ENCODE measurements at places on chromosomes 4 and X.

DNA sequence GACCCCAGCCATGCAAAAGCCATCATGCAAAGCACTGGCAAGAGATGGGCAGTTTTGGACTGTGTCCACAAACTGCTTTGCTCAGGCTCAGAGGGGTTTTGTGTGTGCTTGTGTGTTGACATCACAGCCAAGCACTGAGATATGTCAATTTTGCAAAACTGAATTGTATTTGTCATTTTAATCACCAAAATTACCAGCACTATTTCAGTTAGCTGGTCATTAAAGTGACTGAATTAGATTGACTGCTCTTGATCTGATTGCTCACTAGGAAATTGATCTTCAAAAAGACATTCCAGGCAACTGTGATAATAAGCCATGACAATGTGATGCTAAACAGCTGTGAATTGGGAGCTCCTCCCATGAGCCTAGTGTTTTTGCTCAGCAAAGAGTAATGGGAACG is 337.3 kb upstream of the GNPDA2 start:
- no peak for DNase-seq

DNA sequence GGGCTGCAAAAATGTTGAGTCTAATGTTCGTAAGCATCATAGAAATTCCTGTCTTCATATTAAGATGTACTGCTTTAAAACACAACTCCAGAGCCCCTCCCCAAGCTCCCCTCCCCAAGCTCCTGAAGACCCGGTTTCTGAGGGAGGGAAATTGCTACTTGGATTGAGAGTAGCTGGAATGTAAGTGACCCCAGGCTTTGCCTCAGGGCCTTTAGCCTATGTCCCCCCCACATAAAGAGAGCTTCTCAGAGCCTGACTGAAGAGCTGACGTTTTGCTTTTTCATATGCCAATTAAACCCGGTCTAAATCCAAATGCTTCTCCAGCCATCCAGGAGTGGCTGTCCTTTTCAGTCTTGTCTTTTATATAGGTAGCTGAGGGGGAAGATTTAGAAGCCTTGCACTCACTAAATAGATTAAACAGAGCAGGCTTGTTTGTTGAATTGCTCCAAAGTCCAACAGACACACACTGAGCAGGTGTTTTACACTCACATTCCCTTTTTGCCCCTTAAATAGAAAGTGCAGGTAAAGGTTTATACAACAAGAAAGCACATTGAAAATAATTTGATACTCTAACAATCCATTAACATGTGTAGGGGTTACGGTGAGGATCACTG is 19.6 kb downstream of the ARX start:
- no peak for DNase-seq

DNA sequence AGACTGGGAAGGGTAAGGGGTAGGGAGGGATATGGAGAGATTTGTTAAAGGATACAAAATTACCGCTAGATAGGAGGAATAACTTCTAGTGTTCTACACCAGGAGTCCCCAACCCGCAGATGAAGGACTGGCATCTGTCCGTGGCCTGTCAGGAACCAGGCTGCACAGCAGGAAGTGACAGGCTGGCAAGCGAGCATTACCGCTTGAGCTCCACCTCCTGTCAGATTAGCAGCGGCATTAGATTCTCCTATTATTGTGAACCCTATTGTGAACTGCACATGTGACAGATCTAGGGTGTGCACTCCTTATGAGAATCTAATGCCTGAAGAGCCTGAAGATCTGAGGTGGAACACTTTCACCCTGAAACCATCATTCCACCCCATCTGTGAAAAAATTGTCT is 27.9 kb upstream of the BBS7 start:
- DNase-seq, result no peak

GRCh38 chr4:10183462-10183861 is 66.9 kb upstream of the WDR1 start:
- DNase-seq, result no peak

GRCh38 chrX:106649523-106650428 is 38.0 kb downstream of the RADX start:
- DNase-seq, result no peak

- DNase-seq, result no peak
Observed at GRCh38 chr4:43765514-43765913, 683.1 kb downstream of the KCTD8 start.

GRCh38 chrX:70043685-70044084 is 6.1 kb downstream of the AWAT2 start:
- DNase-seq, result no peak

DNA sequence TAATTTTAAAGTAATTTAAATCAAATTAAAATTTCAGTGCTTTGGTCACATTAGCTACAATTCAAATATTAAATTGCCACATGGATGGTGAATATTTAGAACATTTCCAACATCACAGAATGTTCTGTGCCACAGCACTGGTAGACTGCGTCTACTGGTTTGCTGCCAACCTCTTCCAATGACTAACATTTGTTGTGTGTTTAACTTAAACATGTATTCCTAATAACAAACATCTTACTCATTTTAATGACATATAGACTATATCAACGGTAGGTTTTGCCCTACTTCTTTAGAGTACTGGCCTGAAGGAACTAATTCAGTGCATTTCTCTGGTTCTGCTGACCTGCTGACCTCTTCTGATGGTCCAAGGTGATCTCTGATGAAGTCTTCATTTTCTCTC is 157.6 kb downstream of the DCK start:
- no peak for DNase-seq

DNA sequence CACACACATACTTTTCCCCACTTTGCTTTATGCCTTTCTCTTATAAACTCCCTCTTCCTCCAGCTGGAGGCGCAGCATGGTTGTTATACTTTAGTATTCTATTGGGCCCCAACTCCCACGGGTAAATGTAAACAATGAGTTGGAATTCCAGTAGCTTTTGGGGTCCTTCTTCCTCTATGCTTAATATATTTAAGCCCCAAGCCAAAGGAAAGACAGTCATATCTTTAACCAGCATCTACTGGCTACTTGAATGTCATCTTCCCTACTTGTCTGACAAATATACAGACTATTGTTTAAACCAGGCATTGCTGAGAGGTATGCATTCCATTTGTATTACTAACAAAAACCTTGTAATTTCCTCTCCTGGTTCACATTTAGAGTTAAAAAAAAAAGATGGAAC is 72.9 kb downstream of the WDR19 start:
- no peak for DNase-seq

GRCh38 chr4:48899950-48900349 is 6.6 kb downstream of the OCIAD2 start:
- peak; percentile 43 for DNase-seq

DNA sequence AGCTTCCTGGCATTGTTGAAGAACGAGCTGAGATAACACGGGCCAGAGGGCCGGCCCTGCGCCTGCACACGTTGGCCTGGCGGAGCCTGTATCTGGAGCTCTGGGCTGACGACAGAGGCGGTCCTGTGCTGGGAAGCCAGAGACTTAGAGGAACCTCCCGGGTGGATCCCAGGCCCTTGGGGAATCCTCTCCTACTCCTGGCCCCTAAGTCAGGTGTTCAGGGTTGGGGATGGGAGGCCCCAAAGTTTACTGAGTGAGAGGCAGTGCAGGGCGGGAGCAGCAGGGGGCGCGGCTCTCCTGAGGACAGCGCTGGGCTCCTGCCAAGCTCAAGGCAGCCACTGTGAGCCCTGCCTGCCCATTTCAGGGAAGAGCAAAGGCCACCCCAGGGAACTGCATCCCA is 2.5 kb upstream of the HTRA3 start:
- DNase-seq, result no peak

GRCh38 chr4:7420661-7421040 is 14.1 kb downstream of the PSAPL1 start:
- no peak for DNase-seq

- DNase-seq, result no peak
Observed at GRCh38 chr4:3834663-3835521, 68.7 kb downstream of the ADRA2C start.

- DNase-seq, result no peak
Observed at GRCh38 chrX:15013461-15013860, 140.2 kb downstream of the MOSPD2 start.

- no peak for DNase-seq
Observed at GRCh38 chrX:9003041-9003440, 30.9 kb downstream of the FAM9B start.

- DNase-seq, result no peak
Observed at GRCh38 chr4:138749303-138749702, 266.3 kb upstream of the NOCT start.

GRCh38 chrX:146614663-146615478 is 194.7 kb upstream of the CXorf51B start:
- DNase-seq, result no peak

DNA sequence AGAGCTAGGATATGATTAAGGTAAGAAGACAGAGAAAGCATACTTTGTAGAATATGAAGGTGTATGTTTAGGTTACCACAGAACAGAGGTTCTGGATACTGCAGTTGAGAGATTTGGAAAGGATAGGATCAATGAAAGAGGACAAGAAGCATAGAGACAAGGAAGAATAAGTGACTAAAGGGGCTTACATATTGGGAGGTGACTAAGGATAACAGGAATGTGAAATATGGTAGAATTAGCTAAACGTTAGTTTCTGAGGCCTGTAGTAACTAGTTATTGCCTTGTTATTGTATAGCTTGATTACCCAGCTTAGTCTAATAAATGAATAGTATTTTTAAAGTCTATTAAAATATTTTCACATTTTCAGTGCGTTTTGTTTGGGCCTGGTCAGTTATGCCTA is 38.2 kb downstream of the CENPI start:
- DNase-seq, result no peak

DNA sequence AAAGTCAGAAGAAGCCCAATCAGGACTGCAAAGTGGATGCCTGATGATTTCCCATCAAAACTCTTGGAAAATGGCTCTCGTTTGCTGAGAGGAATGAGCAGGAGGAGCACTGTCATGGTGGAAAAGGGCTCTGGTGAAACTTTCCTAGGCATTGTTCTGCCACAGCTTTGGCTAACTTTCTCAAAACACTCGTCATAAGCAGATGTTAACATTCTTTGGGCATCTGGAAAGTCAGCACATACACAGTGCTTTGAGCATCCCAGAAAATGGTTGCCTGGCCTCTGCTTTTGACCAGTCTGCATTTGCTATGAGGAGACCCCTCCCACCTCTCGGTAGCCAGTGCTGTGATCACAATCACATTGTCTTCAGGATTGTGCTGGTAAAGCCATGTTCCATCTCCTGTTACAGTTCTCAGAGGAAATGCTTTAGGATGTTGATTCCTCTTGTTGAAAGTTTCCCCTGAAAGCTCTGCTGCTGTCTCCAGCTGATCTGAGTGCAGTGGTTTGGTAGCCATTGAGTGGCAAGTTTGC is 25.2 kb upstream of the TBC1D14 start:
- DNase-seq, result no peak

- DNase-seq, result no peak
Observed at GRCh38 chr4:48047896-48048295, 31.3 kb downstream of the NIPAL1 start.

DNA sequence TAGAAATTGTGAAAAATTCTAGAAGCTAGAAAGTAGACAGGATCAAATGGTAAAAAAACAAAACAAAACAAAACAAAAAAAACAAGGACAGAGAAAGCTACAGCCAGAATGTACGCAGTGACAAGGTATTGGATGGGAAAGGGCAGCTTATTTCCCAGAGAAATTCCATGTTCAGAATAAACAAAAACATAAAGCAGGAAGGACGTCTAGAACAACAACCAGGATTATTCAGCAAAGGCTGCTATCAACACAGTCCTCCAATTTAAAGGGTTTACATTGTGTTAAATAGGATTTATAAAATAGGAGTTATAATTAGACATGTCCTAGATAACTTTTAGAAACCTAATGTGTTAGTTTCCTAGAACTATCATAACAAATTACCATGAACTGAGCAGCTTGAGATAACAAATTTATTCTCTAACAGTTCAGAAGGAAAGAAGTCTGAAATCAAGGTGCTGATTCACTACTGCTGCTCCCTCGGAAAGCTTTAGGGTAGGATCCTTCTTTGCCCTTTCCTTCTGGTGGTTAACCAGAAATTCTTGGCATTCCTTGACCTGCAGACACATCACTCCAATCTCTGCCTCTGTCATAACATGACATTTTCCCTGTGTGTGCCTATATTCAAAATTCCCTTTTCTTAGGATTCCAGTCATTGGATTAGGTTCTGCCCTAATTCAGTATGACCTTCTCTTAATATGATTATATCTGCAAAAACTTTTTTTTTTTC is 175.6 kb downstream of the SNCA start:
- no peak for DNase-seq

DNA sequence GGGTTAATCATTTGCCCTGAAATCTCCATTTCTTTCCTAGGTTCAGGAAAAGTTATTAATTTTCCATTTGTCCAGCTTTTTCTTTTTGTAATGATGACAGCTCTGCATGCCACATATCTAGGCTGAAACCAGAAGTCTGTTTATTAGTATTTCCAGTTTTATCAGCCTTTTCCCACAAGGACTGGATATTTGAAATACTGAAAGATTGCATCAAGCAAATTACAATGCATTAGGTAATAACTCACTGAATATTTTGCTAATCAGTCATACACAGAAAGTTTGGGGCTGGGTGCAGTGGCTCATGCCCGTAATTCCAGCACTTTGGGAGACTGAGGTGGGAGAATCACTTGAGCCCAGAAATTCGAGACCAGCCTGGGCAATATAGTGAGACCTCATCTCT is 21.5 kb downstream of the SLC9A7 start:
- no peak for DNase-seq

GRCh38 chr4:110268352-110268751 is 69.9 kb upstream of the ELOVL6 start:
- DNase-seq, result no peak

All from posterior cingulate gyrus (tissue), 11 donors.